ENCODE measurements at places on chromosomes 16 and 17.
A peak's percentile ranks its signal among the peaks of the same experiment; 100 is the strongest.

DNA sequence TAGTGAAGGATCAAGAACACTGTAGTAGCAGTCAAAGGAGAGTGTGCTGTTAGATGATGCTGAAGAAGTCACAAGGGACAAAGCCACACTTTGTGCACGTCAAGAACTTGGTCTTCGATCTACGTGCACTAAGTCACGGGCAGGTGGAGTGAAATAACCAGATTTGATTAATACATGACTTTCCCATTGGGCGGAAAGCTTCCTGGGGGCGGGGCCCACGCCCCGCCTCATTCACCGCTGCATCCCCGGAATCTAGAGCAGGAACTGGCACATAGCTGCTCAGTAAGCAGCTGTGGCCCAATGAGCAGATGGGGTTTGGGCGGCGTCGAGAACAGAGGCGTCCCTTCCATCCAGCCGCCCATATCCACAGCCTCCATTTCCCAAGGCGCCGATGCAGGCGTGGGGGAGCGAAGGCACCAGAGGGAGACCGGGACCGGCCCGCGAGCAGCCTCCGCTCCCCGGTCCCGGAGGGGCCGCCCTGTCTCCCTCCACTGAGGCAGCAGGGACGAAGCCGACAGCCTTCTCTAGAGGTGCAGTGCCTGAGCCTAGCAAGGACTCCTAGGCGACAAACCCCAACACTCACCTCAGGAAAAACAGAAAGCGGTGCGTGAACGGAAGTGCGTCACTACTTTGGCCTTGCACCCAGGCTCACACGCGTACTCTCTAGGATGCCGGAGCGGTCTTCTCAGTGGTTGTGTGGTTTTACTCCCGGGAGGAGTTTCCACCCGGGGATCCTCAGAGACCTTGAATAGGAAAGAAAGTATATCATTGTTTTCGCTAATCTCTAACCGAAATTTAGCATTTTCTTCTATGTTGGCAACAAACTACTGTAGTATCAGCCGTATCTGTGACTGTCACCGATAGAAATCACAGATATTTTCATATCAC is 4.9 kb downstream of the ZNF19 start:
- peak; percentile 71 for DNase-seq

- no peak for DNase-seq
Observed at GRCh38 chr17:6639586-6640535, 650 bp downstream of the KIAA0753 start.

DNA sequence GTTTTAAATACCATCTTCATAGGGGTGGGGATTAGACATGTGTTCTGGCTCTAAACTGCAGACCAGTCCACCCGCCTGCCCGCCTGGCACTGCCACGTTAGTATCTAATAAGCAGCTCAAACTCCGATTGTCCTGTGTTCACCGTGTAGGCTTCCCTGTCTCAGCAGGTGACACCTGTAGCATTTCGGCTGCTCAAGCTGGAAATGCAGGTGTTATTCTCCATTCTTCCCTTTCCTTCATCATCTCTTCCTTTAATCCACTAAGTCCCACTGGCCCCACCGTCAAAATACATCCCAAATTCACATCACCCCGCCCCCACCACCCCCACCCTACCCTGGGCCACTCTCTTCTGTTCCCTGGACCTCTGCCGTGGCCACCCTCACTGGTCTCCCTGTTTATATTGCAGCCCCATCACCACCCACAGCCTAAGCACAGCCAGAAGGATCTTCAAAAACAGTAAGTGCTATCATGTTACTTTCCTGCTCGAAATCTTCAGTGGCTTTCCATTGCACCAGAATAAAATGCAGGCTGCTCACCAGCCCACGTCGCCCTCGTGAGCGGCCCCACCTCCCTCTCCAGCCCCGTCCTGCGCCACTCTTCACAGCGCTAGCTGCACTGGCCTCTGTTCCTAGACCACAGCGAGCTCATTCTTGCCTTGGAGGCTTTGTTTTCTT is 65.1 kb downstream of the RTN4RL1 start:
- no peak for DNase-seq

- no peak for DNase-seq
Observed at GRCh38 chr17:39218906-39219305, 6.8 kb downstream of the STAC2 start.

- no peak for DNase-seq
Observed at GRCh38 chr17:3965118-3965800, 1.0 kb upstream of the ATP2A3 start.

- no peak for DNase-seq
Observed at GRCh38 chr17:38900978-38901656, 24.3 kb upstream of the LASP1NB start.

- DNase-seq: no peak
Observed at GRCh38 chr17:77365584-77366186, 224.9 kb downstream of the SEC14L1 start.

GRCh38 chr17:72077326-72077960 is 43.4 kb upstream of the SOX9 start:
- DNase-seq: no peak

GRCh38 chr16:17351441-17352035 is 119.2 kb downstream of the XYLT1 start:
- DNase-seq: no peak

DNA sequence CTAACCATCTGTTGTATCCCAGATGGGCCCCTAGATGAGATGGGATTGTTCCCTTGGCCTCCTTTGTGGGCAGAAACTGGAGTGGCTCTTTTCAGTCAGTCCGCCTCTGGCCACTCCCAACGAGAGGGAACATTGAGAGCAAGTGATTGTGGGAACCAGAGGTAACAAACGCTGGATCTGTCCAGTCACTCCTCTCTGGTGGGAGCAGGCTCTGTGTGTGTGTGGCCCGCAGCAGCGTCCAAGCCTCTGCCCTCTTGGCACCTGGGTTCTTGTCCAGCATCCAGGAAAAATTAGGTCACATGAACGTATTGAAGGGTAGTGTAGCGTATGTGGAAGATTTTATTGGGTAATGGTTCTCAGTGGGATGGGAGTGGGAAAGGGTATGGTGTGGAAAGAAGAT is 101.9 kb upstream of the COX10 start:
- DNase-seq: no peak

DNA sequence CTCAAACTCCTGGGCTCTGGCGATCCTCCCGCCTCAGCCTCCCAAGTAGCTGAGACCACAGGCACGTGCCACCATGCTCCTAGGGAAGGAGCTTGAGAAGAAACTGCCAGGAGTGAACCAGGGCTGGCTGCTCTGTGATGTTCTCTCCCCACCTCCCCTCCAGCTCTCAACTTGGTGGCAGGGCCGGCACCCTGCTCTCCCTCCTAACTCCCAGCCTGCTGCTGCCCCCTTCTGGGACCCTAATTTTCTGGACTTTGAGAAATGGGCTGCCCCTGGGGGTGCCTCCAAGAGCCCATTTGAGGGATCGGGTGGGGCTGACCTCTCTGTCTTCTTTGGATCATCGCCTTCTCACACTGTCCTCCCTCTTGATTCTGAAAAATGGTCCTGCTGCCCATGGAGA is 14.9 kb upstream of the STAT3 start:
- no peak for DNase-seq

DNA sequence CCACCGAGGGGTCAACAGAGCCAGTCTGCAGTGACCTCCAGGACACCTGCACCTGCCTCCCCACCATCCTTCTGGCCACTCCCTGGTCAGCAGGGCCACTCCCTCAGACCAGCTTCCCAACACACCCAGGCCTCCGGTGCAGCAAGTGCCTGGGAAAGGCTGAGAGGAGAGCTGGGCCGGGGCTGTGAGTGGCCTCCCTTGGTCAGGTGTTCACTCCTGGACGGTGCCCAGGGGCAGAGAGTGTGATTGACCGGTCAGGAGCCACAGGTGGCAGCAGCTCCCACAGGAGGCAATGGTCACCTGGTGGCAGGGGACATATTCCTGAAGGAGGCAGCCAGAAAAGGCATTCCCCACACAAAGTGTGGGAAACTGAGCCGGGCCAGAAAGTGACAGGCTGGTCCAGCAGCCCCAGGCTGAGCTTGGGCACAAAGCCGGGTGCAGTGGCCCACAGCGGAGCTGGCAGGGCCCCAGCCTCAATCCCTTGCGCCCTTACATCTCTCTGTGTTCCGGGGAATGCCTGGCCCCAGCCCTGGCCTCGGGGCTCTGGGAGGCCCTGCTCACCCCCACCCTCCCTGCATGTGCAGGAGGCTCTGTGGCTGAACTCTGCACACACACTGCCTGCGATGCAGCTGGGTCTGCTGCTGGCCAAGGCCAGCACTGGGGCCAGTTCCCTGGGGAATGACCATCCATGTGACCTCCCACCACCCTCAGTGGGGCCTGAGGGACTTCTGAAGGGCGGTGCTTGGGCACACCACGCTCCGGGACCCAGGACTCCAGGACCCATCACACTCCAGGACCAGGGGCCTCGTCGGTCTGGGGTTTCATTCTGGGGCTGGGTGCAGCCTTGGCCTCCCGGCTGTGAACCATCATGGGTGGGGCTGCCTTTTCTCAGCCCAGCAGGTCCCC is 1.2 kb upstream of the C17orf99 start:
- DNase-seq: no peak

DNA sequence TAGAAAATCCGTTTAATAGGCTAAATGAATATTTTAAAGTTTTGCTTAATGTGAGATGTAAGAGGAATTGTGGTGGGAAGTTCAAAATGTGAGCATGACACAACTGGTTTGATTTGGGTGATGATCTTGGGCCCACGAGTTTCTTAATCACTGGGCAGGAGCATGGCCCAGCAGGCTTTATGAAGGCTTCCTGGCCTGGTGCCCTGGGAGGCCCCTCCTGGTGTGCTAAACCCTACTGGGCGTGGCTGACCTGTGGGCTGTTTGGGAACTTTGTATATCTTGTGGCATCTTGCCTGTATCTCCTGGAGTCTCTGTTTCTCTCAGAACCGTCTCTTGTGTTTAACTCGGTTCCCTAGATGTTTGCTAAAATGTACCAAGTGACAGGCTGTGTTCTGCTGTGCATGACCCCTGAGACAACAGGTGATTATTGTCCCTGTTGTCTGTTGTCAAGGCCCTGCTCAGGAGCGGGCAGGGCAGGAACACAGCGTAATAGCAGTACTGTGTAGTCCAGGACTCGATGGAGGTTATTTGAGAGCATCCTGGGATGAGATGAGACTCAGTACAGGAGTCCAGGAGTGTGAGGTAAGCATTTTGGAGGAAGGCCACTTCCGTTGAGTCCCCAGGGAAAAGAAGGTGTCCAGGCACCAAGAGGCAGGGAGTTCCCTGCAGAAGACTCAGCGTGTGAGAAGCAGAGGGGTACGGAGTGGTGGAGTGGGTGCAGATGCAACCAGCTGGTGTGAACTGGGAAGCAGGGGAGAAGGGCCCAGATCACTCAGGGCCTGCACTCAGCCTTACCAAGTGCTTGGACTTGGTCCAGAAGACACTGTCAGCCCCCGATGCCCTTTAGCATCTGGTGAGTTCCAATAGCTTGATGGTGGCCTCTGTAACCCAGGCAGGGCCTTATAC is 48.5 kb downstream of the B9D1 start:
- no peak for DNase-seq

DNA sequence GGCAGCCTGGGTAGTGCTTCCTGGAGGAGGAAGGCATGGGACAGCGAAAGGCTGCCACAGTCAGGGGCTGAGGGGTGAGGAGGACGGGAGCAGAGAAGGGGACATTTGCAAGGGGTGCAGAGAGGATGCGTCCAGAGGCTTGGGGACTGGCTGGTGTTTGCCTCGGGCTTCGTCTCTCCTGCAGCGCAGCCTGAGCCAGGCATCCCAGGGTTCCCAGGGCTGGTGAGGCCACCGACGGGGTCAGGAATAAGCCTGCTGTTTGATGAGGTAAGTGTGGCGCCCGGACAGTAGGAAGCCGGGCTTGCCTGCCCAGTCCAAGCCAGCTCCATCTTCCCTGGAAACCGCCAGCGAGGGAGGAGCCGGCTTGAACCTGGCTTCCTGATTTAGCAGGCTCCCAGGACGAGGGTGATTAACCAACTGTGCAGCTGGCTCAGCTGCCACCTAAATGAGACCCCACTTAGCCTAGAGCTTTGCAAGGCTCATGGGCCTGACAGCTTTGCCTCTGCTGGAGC is 47.8 kb downstream of the PITPNM3 start:
- DNase-seq: no peak

- DNase-seq: no peak
Observed at GRCh38 chr16:65689726-65690125, 567.9 kb upstream of the CDH11 start.

DNA sequence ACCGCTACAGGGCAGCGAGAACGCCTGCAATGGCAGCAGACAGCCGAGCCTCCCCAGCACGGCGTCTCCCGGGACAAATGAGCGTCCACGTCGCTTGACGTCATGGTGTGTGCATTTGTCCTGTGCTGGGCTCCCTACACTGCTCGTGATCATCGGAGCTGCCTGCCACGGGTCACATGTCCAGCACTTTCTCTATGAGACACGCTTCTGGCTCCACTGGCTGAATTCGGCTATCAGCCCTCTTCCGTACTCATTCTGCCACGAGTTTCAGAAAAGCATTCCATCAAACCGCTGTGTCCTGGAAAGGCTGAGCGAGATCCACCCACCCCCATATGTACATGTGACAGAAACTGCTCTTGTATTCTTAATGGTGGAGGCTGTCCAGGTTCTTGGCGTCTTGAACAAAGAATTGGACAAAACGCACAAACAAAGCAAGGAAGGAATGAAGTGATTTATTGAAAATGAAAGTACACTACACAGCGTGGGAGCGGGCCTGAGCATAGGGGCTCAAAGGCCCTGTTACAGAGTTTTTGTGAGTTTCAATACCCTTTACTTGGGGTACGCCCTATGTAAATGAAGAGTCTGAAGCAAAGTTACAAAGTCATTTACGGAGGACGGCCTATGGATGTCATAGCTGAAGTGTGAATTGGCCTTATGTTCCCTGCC is 28.5 kb upstream of the SHCBP1 start:
- no peak for DNase-seq

- DNase-seq: no peak
Observed at GRCh38 chr16:85458968-85459367, 154.2 kb upstream of the GSE1 start.

DNA sequence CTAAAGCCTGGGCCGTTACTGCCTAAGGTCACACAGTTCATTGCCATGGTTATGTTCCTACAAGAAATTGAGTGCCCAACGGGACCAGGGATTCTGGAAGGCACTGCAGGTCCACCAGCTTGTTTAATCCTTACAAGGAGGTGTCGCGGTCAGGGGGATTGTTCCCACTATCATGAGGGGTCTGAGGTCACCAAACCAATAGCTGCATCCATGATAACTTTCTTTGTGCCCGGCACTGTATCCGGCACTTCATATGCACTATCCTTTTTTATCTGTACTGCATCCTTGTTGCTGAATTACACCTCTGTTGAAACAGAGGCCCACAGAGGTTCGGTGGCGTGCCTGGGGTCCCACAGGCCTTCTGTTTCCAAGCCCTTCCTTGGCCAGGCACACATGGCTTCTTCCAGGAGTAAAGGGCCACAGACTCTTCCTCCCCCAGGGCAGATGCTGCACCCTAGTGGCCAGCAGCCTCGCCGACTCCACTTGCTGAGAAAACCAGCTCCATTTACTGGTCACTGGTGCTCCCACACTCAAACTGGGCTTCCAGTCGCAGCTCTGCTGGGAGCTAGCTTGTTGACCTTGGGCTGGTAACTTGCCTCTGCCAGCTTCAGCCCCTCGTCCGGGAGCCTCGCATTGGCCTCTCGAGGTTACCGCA is 82.0 kb upstream of the PLCG2 start:
- DNase-seq: no peak
